Temporal lobe (tissue), 4 donors: ENCODE measurements at places on chromosomes 4 and X. TPM values are rescaled to one million over a fixed set of nuclear protein-coding genes. Genes with fewer than 3 reads are reported as not detected.

The MPP1 gene
- 12.5 TPM for total RNA-seq

The NIPAL1 gene
- total RNA-seq, result 2.0 TPM

The XAGE1A gene
- total RNA-seq, result not detected

The C4orf50 gene
- 11.3 TPM for total RNA-seq

The ZMAT1 gene
- total RNA-seq, result 12.5 TPM

The SERPINA7 gene
- total RNA-seq, result not detected

The CHRDL1 gene
- total RNA-seq, result 38.6 TPM
